NCI-H1417 treated with DMSO at 0.1 percent for 48 hours (cell line): ENCODE measurements at places on chromosomes 7 and 10.
A peak's percentile ranks its signal among the peaks of the same experiment; 100 is the strongest.

DNA sequence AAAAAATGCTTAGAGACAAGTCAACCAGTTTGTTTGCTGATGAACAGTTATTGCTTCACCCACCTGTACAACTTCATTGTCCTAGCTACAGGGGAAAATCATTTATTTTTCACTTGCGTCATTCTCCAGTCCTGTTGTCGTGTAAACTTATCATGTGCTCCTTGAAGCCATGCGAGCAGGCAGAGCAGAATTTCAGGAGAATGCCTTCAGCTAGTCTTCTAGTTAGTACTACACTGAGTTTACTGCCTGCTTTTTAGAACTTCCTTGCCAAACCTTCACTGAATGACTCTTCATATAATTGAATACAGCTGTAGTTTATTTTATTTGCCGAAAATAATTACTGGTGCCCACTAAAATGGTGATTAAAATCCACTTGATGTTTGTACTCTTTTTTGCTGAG lies 15.6 kb downstream of the RPA3 start:
- DNase-seq = no peak

DNA sequence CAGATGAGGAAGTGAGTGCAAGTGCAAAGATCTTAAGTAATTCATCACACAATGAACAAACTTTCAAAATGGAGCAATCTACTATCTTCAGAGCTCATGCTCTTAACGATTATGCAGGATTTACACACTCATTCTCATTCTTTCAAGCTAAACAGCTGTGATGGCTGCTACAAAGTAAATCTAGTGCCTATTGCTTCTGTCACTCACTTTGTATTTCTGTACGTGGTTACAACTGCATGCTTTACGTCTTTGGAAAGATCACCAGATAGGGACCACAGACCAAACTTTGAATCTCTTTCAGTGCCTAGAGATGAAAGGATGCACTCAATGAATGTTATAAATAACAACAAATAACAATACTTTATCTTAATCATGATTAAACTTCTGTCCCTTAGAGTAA lies 194.6 kb downstream of the MAGI2 start:
- DNase-seq = no peak

- DNase-seq = no peak
Measured at GRCh38 chr10:114655671-114656070, 2.4 kb downstream of the ABLIM1 start.

- DNase-seq = no peak
Measured at GRCh38 chr10:8187171-8187666, 132.7 kb downstream of the GATA3 start.

DNA sequence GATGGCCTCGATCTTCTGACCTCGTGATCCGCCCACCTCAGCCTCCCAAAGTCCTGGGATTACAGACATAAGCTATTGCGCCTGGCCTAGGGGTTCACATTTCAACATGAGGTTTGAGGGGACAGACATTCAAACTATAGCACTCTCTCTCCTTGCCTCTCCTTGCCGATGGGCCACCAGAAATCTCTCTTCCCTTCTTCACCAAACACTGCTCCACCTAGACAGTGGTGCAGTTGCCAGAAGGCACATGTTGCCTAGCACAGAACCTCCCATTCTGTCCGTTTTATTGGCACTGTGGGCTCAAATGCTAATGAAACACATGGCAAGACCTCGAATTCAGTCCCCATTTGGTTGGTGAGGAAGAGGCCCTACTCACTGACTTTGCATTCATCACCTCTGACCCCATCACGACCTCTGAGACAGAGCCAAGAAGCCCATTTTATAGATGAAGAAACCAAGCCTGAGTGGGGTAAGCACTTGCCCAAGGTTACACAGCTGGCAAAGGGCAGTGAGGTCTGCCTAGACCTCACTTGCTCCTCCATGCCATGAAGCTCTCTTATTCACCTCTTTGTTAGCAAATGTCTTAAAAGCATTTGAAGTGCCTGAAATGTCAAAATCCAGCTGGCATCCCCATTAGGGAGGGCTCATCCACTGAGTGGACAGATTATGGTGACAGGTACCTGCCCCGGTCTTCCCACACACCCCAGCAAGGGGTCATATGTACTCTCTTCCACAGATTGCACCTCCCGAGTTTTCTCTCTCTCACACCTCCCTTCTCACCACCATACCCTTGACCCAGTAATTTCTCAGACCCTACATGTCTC lies 34.0 kb downstream of the GPRIN2 start:
- no peak for DNase-seq

- DNase-seq = no peak
Measured at GRCh38 chr10:7544203-7544602, 122.6 kb downstream of the ITIH5 start.

DNA sequence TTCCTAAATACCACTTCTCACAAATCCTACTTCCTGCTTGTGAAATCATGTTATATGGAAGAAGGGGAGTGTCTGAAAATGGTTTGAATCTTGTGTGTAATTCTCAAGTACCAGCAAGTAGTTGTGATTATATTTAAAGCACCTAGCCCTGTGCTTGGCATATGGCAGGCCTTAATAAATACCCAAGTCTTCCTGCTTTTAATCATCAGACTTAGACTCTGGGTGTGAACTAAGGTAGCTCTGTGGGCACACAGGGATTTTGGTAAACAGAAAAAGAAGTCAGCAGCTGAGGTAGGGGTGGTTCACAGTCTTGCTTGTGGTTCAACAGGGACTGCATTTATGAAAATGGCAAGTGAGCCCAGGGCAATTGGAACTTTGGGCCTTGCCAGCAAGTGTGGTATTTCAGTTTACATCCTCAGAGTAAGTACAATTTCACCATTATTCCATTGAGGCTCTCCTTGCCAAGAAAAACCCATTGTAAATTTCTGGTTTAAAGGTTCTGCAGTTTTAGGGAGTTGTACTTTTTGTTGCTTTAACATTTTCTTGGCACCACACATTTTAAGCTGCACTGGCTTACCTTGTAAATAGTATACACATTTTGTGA lies 215.5 kb downstream of the AUTS2 start:
- no peak for DNase-seq

DNA sequence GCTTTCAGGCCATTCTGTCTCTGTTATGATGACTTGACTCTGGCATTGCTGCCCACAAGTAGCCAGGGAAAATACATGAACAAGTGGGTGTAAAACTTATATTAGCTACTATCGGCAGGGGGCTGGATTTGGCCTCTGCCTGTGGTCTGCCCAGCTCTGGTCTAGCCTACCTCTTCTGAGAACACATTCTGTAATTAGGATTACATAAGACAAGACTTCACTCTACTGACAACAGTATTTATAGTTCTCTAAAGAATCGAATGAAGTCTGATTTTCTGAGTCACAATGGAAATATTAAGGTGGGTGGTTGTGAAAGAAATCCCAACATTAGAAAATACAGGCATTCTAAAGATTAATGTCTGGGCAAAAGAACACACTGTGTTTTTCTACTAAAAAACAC lies 55.5 kb downstream of the DLD start:
- DNase-seq = no peak

- DNase-seq = peak; percentile 70
Measured at GRCh38 chr7:140653319-140654108, 12.9 kb upstream of the DENND2A start.

GRCh38 chr10:108757946-108758345 lies 1165.4 kb downstream of the XPNPEP1 start:
- DNase-seq = no peak

- peak; percentile 47 for DNase-seq
Measured at GRCh38 chr7:12839508-12840153, 152.2 kb downstream of the ARL4A start.

GRCh38 chr10:96646751-96647166 lies 59.9 kb upstream of the TM9SF3 start:
- DNase-seq = no peak

DNA sequence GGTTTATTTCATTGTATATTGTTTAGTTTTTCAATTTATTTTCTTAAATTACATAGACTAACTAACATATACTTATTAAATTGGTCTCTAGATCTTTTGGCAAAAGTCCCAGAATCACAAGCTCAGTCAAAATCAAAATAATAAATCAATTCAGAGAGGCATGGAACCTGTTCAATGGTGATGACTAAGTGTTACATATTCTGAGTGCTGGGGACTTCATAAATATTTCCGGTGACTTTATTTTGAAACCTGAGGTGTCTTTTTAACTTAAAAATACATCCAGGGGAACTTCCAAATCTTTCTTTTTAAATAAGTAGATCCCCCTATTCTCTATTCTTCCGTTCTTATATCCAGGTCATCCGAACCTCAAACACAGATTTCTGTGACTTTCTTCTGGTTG lies 89.6 kb upstream of the ZNF804B start:
- DNase-seq = no peak

DNA sequence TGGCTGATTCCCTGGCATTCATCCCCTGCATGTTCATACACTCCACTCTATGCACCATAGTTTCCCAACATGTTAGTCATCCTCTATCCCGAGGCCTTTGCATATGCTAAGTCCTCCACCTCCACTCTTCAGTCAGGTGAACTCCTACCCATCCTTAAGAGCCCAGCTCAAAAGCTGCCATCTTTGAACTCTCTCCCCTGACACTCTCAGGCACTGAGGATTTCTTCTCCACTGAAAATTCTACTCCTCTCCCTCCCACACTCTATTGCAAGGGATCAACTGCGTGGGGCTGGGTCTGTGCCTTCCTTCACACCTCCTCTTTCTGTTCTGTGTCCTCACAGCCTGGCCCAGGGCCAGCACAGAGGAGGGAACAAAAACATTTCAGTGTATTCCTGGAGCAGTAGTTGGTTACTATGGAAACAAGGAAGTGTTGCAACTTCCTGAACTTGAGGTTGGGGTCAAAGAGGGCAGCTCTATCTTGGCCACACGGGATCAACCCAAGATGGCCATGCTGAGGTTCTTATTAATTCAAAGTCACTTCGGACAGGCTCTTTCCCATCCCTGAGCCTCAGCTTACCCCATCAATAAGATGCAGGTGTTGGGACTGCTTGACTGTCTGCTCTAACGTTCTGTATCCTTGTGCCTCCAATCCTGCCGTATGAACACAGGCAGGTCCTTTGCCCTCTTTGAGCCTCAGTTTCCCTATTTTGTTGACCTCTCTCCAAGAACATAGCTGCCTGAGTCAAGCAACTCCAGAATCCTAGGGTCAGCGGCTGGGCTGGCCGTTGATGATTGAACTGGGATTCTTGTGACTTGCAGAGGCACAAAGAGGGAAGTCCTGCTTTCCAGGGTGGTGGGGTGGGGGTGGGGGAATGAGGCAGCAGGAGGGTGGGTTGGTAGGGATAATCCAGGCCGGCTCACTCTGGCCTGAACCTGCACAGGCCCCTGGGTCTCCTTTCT lies 15.5 kb downstream of the ZMIZ1 start:
- DNase-seq = no peak

DNA sequence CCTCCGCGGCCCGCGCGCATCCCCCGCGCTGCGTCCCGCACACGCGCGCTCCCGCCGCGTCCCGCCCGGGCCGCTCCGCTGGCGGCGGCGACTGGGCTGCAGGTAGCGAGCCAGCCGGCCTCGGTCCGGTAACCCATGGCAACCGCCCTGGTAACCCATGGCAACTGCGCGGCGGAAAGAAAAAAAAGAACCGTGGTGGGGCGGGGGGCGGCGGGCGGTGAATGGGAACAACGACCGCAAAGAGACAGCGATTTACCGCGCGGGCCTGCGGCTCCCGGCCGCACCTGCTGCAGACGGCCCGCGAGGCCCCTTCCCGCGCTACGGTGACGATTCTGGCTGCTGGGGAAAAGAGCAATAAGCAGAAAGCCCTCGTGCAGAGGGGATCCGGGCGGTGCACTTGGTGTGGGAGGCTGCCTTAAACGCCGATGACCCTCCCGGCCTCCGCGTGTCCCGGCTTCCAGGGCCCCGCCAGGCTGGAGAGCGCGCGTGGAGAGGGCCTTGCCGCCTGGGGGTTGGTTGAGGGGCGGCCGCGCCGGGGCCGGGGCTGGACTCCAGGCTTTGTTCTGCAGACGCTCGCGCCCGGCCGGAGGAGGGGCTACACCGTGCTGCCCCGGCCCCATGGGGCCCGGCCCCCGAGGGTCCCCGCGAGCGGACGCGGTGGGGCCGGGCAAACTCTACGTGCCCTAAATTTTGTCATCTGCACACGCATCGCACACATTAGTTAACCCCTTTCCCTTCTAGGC lies 84.7 kb downstream of the SNX10 start:
- DNase-seq = peak; percentile 64

DNA sequence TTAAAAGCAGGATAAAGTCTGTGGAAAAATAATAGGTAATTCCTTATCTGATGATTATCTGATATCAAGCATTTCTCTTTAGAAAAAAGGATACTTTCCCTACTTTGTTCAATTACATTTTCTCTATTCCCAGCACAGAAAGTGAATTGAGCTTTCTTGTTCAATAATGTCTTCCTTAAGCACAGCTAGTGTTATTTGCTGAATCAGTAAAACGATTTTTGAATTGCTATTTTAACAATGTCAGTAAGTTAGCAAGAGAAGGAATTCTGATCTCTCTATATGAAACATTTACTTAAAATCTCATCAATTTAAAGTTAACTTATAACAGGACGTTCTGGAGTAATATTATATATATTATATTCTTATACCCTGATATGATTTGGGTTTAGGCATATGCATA lies 337.2 kb upstream of the ANKRD30A start:
- no peak for DNase-seq

GRCh38 chr10:4943821-4944220 lies 19.4 kb upstream of the AKR1C1 start:
- DNase-seq = no peak

DNA sequence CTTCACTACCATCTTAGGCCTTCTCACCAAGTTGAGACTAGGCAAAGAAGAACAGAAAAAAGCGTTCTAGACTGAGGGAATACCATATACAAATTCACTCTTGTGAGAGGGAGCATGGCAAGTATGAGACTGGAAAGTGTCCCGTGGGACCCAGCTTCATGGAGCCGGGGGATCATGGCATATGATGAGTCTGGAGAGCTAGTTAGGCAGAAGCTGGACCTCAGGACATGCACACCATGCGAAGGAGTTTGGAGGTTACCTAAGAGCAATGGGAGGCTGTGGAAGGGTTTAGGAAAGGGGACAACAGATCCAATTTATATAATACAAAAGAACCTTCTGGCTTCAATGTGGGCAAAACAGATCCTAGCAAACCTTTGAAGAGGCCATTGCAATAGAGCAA lies 34.1 kb downstream of the STK17A start:
- no peak for DNase-seq

DNA sequence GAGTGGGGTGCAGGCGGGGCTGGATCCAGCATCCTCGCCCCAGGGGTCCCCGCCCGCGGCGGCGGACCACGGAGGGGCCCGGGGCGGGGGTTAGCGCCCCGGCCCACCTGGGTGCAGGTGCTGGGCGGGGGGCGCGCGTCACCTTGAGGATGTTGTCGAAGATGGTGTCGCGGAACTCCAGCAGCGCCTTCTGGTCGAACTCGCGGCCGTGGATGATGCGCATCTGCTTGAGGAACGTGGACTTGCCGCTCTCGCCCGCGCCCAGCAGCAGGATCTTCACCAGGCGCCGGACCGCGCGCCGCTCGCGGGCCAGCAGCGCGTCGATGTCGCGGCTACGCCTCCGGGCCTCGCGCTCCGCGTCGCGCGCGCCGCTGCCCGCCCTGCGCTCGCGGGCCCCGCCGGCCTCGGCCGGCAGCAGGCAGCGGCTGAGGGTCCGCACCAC lies 376 bp downstream of the GNA12 start:
- DNase-seq = no peak

GRCh38 chr7:4143006-4143405 lies 539.1 kb upstream of the FOXK1 start:
- no peak for DNase-seq

- no peak for DNase-seq
Measured at GRCh38 chr10:77357611-77358310, 279.8 kb downstream of the KCNMA1 start.
